ENCODE measurements at places on chromosomes 3 and 15. TPM values are rescaled to one million over a fixed set of nuclear protein-coding genes. Genes with fewer than 3 reads are reported as not detected.

Gene DNAJC19
- 28.9 TPM for total RNA-seq

DNA sequence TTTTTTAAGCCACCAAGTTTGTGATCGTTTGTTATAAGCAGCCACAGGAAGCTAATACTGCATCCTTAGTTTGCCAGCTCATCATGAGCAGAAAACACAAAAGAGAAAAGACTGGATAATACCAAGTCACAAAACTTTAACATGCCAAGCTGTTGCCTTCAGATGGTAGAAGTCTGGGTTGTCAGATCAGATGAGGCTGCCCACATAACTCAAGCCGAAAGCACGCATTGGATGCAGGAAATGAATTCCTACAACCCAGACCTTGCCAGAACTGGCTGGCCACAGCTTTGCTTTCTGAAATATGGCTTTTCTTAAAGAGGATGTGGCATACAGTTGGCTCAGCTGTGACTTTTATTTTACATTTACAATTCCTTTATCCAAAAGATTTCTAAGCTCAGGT is 118.3 kb upstream of the NEO1 start:
- no peak overlapping the region for H3K4me3 ChIP-seq
- no peaks in the 10 kb centered on the region for H3K4me1 ChIP-seq
- DNase-seq: no peak
- H3K27ac ChIP-seq: no peak overlapping the region
- H3K36me3 ChIP-seq: no peaks in the 10 kb centered on the region
- H3K27me3 ChIP-seq: peaks cover 35% of the 10 kb centered on the region

DNA sequence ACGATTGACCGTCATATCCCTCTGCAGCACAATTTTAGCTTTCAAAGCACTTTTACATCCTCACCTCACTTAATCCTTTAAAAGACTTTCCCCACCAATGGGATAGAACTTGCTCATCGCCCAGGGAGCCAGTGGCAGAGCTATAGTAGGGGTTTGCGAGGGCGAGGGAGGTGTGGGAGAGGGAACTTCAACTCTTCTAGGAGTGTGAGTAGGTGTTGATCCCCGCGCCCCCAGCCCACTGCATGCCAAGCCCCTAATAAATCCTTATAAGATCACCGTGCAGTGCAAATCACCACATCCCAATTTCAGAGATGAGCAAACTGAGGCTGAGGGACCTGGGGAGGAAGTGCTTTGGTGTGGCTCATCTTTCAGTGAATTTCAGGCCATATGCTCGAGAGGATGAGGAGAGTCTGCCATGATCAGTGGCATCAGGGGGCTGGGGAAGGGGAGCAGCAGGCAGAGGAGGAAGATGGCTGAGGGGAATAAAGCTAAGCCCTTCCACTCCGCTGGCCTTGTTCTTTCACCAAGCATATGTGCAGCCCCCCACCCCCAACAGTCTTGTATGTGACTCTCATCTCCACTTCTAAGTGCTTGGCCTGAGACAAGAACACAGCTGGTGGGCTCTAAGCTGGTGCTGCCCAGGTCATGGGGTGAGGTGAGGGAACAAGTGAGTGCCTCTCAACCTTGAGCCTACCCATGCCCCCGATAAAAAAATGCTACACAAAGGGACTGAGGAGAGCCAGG is 5.1 kb downstream of the INSYN1 start:
- peaks cover 5% of the 10 kb centered on the region for H3K4me1 ChIP-seq
- no peak for DNase-seq
- H3K36me3 ChIP-seq: no peaks in the 10 kb centered on the region
- no peak overlapping the region for H3K4me3 ChIP-seq
- no peaks in the 10 kb centered on the region for H3K27me3 ChIP-seq

Gene VGLL3
- total RNA-seq: 19.8 TPM

- no peaks in the 10 kb centered on the region for H3K36me3 ChIP-seq
- no peak for DNase-seq
- peaks cover 9% of the 10 kb centered on the region for H3K4me1 ChIP-seq
Measured at GRCh38 chr3:190119461-190120268, 1.0 kb downstream of the P3H2 start.

Gene FSTL1
- total RNA-seq: 258 TPM

GRCh38 chr3:24867783-24868182 is 373.1 kb upstream of the THRB start:
- H3K4me3 ChIP-seq: no peak overlapping the region
- no peak overlapping the region for H3K27ac ChIP-seq
- DNase-seq: no peak
- H3K4me1 ChIP-seq: no peaks in the 10 kb centered on the region
- H3K36me3 ChIP-seq: no peaks in the 10 kb centered on the region

- H3K4me3 ChIP-seq: no peak overlapping the region
- no peak overlapping the region for H3K27ac ChIP-seq
- H3K36me3 ChIP-seq: no peaks in the 10 kb centered on the region
- no peak for DNase-seq
Measured at GRCh38 chr3:140022066-140022770, 87.2 kb downstream of the CLSTN2 start.

Gene PATL2
- not detected for total RNA-seq

Gene DUOX1
- total RNA-seq: 87.5 TPM

Gene MKRN2OS
- 3.7 TPM for total RNA-seq

GRCh38 chr3:49900491-49901153 is 3.1 kb downstream of the MST1R start:
- H3K36me3 ChIP-seq: peaks cover 31% of the 10 kb centered on the region
- no peaks in the 10 kb centered on the region for H3K27me3 ChIP-seq
- H3K27ac ChIP-seq: peak overlapping the region; percentile 88
- H3K4me3 ChIP-seq: peak overlapping the region; percentile 12

Gene NR1I2
- total RNA-seq: not detected

DNA sequence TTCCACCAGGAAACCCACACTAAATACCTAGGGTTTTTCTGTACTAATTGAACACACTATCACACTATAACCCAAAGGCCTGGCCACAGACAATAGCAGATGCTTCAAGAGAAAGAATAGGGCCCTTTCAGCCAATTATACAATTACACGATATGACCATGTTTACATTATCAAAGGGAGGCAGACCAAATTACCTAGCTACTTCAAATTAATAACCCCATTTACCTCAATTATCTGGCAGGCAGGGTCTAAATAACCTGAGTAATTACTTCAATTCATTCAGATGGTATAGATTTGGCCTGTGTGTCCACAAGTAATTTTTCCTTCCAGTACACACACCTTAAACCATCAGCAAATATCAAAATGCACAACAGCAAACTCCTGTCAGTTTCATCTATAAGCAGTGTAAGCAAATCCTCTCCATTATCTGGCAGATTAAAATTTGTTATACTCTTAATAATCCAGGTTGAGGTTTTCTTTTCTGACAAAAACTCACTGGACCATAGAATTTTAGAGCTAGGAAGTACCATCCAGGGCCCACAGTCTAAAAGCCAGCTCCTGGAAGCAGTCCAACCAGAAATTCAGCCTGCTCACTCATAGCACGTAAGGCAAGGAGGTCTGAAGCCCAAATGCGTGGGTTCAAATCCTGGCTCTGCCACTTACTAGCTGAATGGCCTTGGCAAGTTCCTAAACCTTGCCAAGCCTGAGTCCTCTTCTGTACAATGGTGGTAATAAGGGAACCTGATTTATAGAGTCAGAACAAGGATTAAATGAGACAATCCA is 51.8 kb downstream of the RFTN1 start:
- no peak for DNase-seq
- no peak overlapping the region for H3K4me3 ChIP-seq
- H3K27ac ChIP-seq: no peak overlapping the region
- H3K4me1 ChIP-seq: peaks cover 14% of the 10 kb centered on the region

DNA sequence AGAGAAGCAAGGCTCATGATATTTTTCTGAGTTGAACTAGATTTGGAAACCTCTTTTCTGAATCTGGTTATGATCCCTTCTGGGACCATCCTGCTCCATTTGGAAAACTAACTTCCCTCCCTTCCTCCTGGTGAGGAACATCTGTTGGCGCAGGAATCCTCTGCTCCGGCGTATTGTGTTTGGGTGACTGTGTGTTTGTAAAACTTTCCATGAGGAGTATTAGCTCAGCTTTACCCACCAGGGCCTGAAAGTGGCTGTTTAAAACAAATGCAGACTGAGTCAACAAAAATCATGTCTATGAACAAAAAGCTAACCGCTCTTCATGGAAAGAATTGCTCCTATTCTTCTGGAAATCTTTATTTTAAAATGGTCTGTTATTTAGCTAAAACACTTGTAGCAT is 17.7 kb downstream of the STARD9 start:
- peak overlapping the region; percentile 47 for H3K27ac ChIP-seq
- no peak for DNase-seq
- H3K4me1 ChIP-seq: peaks cover 48% of the 10 kb centered on the region
- H3K27me3 ChIP-seq: no peaks in the 10 kb centered on the region
- H3K36me3 ChIP-seq: no peaks in the 10 kb centered on the region
- no peak overlapping the region for H3K4me3 ChIP-seq

Gene SLC51B
- not detected for total RNA-seq

DNA sequence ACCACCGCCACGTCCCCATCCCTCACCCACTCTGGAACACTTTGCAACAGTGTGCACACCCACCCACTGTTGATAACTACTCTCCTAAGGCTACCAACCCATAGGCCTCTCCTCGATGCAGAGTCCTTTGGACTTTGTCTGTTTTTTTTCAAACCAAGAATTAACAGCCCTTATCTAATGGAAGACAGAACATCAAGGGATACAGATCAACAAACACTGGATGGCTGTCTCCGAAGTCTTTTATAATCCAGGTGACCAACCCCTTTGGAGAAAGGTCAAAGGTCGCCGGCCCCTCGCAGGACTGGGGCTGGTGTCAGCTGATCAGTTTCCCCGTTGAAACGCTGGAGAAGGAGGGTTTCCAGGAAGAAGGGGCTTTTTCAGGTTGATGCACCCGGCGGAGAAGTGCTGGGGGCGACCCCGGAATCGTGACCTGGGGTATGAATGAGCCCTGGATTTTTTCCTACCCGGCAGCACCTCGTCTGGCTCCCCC is 532 bp downstream of the B4GALT4 start:
- no peaks in the 10 kb centered on the region for H3K36me3 ChIP-seq
- H3K27me3 ChIP-seq: no peaks in the 10 kb centered on the region
- peak overlapping the region; percentile 90 for H3K4me3 ChIP-seq
- peaks cover 4% of the 10 kb centered on the region for H3K4me1 ChIP-seq
- DNase-seq: no peak
- H3K27ac ChIP-seq: peak overlapping the region; percentile 97

Gene RHOV
- total RNA-seq: 94.0 TPM

DNA sequence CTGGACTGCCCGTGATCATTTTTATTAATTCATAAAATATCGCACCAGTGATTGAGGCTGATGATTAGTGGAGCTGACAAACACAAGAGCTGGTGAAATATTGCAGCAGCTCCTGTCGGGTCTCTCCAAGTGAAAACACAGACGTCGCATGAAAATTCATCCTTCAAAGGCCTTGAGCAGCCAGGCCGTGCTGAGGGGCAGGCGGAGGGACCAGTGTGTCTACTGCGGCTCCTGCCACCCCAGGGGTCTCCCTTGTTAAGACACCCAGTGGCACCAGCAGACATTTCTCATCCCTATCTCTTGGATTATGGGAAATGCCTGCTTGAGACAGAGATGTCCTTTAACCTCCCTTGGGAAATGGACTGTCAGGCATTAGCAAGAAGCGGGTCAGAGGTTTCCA is 289.4 kb upstream of the TLE3 start:
- H3K4me1 ChIP-seq: no peaks in the 10 kb centered on the region
- no peak overlapping the region for H3K27ac ChIP-seq
- H3K27me3 ChIP-seq: no peaks in the 10 kb centered on the region
- H3K4me3 ChIP-seq: no peak overlapping the region
- no peaks in the 10 kb centered on the region for H3K36me3 ChIP-seq

GRCh38 chr3:52159503-52159902 is 5.3 kb upstream of the POC1A start:
- H3K4me3 ChIP-seq: no peak overlapping the region
- DNase-seq: no peak
- peaks cover 4% of the 10 kb centered on the region for H3K4me1 ChIP-seq
- no peaks in the 10 kb centered on the region for H3K36me3 ChIP-seq
- no peak overlapping the region for H3K27ac ChIP-seq
- H3K27me3 ChIP-seq: no peaks in the 10 kb centered on the region

Gene SPESP1
- total RNA-seq: 2.1 TPM

DNA sequence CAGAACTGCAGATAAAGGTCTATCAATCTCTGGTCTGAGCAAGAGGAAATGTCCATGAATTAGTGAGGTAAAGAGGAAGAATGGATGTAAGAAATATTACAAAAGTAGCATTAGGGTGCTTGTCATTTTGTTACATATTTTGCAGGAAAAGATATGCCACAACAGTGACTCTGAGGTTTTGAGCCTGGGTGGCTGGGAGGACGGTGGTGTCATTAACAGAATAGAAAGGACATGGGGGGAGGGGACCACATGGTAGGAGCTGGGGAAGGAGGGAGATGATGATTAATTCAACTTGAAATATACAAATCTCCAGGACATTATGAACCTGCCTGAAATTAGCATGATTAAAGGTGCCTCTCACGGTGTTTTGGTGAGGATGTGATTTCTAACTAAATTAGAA is 245.5 kb upstream of the MDFIC2 start:
- H3K27me3 ChIP-seq: no peaks in the 10 kb centered on the region
- no peak overlapping the region for H3K4me3 ChIP-seq
- no peaks in the 10 kb centered on the region for H3K36me3 ChIP-seq
- H3K4me1 ChIP-seq: no peaks in the 10 kb centered on the region

DNA sequence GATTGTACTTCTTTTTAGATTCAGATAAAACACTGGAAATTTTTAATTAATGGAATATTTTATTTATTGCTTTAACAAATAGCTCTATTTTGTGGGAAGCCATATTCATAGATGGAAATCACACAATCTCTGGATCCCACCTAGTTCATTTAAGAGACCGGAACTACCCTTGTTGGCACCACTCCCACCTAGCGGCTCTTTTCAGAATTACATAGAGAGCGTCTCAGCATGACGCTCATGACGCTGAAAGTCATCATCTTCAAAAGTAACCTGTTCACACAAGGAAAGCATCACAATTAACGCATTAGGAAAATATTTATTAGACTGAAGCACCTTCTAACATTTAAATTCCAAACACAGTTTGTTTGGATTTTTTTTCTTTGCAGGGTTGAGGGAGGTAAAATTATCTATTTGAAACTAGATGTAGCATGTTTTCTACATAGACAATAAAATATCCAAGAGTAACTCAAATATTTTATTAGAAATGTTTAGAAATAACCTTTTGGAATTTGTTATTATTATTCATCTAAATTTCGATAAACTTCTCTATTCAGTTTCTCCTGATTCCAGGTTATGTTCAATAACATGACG is 214.9 kb upstream of the ARRDC4 start:
- no peaks in the 10 kb centered on the region for H3K36me3 ChIP-seq
- no peak overlapping the region for H3K27ac ChIP-seq
- H3K27me3 ChIP-seq: no peaks in the 10 kb centered on the region

Gene TTC23
- total RNA-seq: 18.9 TPM

GRCh38 chr15:42080186-42080918 is 14.0 kb downstream of the PLA2G4D start:
- no peak for DNase-seq
- H3K27ac ChIP-seq: no peak overlapping the region
- H3K36me3 ChIP-seq: no peaks in the 10 kb centered on the region
- H3K27me3 ChIP-seq: no peaks in the 10 kb centered on the region

Gene VIPR1
- total RNA-seq: 3.6 TPM

Gene RPP25
- total RNA-seq: 12.4 TPM

- H3K36me3 ChIP-seq: peaks cover 31% of the 10 kb centered on the region
- DNase-seq: no peak
- peaks cover 79% of the 10 kb centered on the region for H3K4me1 ChIP-seq
Measured at GRCh38 chr3:39413691-39414420, 7.3 kb downstream of the RPSA start.
